ENCODE measurements at places on chromosomes 13 and 19. TPM values are rescaled to one million over a fixed set of nuclear protein-coding genes. Genes with fewer than 3 reads are reported as not detected.

The LILRB2 gene
- not detected for total RNA-seq

The GGN gene
- not detected for total RNA-seq

The CAPN12 gene
- 3.0 TPM for total RNA-seq

- no peaks in the 10 kb centered on the region for H3K27me3 ChIP-seq
- no peak overlapping the region for H3K4me3 ChIP-seq
- peaks cover 22% of the 10 kb centered on the region for H3K4me1 ChIP-seq
- H3K36me3 ChIP-seq = peaks cover 5% of the 10 kb centered on the region
Observed at GRCh38 chr19:38733493-38734175, 10.6 kb downstream of the CAPN12 start.
